ENCODE measurements at places on chromosomes 3 and 15. TPM values are rescaled to one million over a fixed set of nuclear protein-coding genes. Genes with fewer than 3 reads are reported as not detected.

Gene GOLGA8R
- 10.7 TPM for total RNA-seq

Gene HGD
- 0.82 TPM for total RNA-seq

Gene CIAO2A
- total RNA-seq, result 42.2 TPM

Gene PLXNA1
- 53.8 TPM for total RNA-seq

Gene ROBO2
- total RNA-seq, result 132 TPM

Gene SLC35G2
- total RNA-seq, result 13.6 TPM

Gene SPRED1
- total RNA-seq, result 48.4 TPM

Gene SENP2
- total RNA-seq, result 55.0 TPM

Gene TJP1
- total RNA-seq, result 145 TPM

Gene TTLL13
- not detected for total RNA-seq

All from camera-type eye (tissue), 1 donor.